ENCODE measurements at places on chromosomes 3 and 15.
A peak's percentile ranks its signal among the peaks of the same experiment; 100 is the strongest.

- DNase-seq, result no peak
Measured at GRCh38 chr15:34481370-34481769, 43.8 kb upstream of the GOLGA8A start.

DNA sequence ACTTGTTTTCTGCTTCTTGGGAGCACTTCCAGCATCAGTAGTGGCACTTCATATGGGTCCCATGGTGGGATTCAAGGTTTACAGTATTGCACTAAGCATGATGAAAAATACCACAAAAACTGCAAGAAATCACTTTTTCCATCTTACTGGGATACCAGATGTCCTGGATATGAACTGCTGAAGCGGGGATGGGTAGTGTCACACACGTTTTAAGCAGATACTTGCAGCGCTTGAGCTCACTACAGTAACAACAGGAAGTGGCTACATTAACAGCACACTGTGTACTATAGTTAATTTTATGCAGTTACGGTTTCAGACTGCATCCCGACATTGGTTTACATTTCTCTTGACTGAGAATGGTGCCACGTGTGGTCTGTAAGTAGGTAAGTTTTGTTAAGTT, 3.5 kb upstream of the ISG20 start:
- DNase-seq, result no peak

DNA sequence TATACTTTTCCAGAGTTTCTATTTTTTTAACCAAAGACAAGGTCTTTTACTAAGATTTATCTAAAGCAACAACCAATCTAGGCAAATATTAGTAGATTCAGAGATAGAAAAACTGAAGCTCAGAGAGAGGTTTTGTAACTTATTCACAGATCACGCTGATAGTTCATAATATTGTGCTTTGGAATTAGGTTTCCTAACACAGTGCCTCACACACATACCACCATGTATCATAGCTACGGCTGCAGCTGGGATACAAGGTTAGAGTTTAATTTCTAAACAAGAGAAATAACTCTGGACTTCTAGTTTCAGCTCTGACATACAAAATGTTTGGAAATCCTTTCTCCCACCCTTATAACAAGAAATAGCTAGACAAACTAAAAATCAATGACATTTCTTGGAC, 565.7 kb downstream of the PYDC2 start:
- DNase-seq, result no peak

DNA sequence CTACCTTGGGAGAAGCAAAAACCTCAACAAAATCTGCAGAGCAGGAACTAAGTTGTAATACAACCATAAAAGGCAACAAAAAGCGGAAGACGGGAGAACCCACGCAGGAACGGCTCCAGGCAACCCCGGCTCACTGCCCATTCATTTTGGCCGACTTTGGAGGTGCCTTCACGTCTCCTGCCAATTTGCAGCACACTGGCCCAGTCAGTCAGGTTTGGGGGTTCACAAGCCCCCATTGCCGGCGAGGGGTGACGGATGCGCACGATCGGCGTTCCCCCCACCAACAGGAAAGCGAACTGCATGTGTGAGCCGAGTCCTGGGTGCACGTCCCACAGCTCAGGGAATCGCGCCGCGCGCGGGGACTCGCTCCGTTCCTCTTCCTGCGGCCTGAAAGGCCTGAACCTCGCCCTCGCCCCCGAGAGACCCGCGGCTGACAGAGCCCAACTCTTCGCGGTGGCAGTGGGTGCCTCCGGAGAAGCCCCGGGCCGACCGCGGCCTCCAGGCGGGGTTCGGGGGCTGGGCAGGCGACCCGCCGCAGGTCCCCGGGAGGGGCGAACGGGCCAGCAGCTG, 463 bp downstream of the TERC start:
- DNase-seq, result peak; percentile 85

GRCh38 chr15:31803388-31803884, 226.9 kb upstream of the CHRNA7 start:
- DNase-seq, result no peak

- DNase-seq, result no peak
Measured at GRCh38 chr3:12714278-12714677, 44.8 kb downstream of the TMEM40 start.

DNA sequence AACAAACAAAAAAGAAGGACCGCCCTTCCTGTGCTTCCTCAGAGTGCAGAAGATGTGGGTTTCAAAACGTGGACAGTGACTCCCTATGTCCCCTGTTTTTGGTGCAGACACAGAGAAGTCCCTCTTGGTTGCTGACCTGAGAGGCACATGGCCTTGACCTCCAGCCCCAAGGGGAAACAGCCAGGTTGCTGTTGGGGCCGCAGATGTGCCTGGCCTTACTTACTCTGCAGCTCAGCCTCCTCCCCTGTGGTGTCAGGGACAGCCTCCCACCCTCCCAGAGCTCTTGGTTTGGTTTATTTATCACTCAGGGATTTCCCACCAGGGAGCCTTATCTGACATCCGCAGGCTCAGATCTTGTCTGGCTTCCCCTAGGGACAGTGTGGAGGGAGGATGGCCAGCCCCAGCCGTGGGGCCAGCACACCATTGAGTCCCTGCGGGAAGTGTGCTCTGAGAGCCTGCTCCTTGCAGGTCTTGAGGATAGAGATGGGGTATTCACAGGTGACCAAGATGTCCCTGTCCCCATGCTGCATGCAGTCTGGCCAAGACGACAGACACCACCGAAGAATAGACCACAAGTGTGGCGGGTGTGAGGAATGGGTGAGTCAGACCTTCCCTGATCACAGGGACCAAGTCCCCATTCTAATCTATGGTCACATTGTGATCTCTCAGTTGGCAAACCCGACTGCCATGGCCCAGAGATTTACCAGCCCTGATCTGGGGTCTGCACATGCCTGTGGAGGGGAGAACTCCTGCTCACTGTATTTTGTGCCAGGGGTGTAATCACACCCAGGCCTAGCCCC, 134.3 kb upstream of the ABHD17C start:
- no peak for DNase-seq

DNA sequence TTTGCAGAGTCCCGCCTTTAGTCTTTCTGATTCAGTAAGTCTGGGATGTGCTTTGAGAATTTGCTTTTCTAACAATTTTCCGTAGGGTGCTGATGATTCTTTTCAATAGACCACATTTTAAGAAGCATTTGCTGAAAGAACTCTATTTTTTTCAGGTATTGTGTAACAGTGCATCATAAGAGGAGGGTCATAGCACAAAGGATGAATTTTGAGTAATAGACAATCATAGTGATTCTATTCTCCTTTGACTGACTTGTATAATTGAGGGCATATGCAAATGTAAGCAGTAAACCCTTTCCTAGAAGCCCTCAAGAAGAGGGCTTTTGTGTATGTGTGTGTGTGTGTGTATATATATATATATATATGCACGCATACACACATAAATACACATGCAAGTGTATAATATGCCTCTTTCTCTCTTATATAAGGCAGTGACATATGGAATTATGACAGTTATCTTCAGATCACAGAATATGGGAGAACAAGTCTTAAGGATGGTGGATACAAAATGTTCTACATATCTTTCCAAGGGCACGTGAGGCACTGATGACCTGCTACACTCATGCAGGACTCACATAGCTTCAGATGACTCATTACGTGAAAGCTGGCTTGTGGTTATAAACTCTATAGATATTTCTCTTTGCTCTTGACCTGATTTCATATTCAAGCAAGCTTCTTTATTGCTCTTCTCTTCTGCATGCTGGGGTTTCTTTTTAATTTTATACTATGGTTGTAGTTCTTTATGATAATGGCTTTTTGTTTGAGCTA, 6.5 kb upstream of the PLSCR1 start:
- no peak for DNase-seq

- no peak for DNase-seq
Measured at GRCh38 chr15:51310064-51310463, 28.3 kb downstream of the CYP19A1 start.

- DNase-seq, result no peak
Measured at GRCh38 chr3:23219117-23219516, 16.0 kb downstream of the UBE2E2 start.

GRCh38 chr3:125435231-125435630, 60.1 kb upstream of the ZNF148 start:
- DNase-seq, result no peak

GRCh38 chr3:28262001-28262400, 20.6 kb downstream of the CMC1 start:
- DNase-seq, result no peak

- DNase-seq, result no peak
Measured at GRCh38 chr3:14414846-14415464, 12.5 kb downstream of the SLC6A6 start.

- DNase-seq, result no peak
Measured at GRCh38 chr3:72618739-72619138, 229.5 kb downstream of the SHQ1 start.

GRCh38 chr3:13548696-13549622, at the start of gene FBLN2:
Gene FBLN2, plus strand, starts transcription at chr3:13549125. Its CDS starts 21,231 bp downstream, at chr3:13570356.
- peak; percentile 76 for DNase-seq

DNA sequence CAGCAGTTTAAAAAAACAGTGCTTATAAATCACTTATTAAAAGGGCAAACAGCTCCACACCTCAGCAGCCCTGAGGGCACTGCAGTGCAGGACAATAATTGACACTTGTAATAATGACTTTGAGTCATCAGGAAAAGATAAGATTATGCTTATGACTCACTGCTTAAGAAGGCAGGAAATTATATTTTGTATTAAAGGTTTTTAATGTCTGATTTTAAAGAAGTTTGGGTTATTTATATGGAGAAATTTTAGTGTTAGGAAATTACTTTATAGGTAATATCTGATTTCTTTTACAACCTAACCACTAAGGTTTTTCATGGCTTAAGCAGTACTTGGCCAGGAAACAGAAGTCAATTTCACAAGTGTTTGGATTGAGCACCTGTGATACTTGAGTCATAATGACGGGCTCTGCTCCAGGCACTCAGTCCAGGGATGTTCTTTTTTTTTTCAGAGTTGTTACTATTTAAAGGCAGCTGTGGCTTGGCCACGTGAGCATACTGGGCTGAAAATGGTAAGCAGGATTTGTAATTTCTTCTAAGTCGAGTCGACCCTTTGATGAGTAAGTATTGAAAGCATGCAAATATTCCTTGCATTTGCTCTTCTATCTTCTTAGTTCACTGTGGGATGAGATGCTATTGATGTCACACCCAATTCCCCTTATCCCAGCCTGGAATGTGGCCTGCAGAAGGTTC, 21.6 kb upstream of the SLC6A20 start:
- DNase-seq, result no peak

GRCh38 chr3:68019876-68020275, 365.5 kb upstream of the SUCLG2 start:
- DNase-seq, result no peak

GRCh38 chr3:133169331-133170068, 131.3 kb downstream of the TMEM108 start:
- DNase-seq, result no peak

DNA sequence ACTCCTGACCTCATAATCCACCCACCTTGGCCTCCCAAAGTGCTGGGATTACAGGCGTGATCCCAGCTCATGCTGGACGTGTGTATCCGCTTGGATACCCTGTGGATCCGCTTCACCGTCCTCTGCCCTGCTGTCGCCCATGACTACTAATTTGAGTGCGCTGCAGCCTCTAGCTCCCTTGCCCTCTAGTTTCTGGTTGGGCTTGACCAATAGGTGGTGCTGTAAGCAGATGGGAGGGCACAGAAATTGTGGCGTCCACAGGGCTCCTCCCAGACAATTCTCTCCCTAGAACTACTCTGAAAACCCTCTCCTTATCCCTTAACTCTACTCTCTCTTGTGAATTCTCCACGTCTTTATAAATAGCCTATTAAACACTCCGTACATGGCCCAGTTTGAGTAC, 36.2 kb downstream of the ZPLD1 start:
- DNase-seq, result no peak

- no peak for DNase-seq
Measured at GRCh38 chr3:56998076-56998529, 62.4 kb upstream of the SPATA12 start.

- DNase-seq, result no peak
Measured at GRCh38 chr3:71466483-71466882, 117.0 kb downstream of the FOXP1 start.

- DNase-seq, result no peak
Measured at GRCh38 chr3:141336672-141337522, 31.4 kb upstream of the ZBTB38 start.

GRCh38 chr3:15479400-15480224, 41.9 kb downstream of the COLQ start:
- DNase-seq, result no peak

DNA sequence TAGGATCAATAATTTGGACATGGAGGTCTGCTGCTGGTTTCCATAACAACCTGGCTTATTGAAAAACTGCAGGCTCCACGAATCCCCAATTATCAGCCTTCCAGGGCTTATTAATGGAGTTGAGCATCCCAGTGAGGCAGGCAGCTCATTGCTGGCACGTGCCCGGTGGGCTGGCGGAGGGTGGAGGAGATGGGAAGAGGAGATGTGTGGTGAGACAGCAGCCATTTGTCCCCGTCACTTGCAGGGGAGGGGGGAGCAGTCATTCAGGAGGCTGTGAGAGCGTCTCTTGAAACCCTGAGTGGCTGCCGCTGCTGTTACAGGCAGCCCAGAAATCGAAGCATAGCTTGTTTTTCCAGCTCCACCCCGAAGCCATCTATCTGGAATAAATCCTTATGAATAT, 70.6 kb downstream of the GAP43 start:
- DNase-seq, result no peak

- peak; percentile 47 for DNase-seq
Measured at GRCh38 chr3:192957441-192958021, 39.9 kb upstream of the MB21D2 start.
